Stimulated activated CD8-positive, alpha-beta memory T cell treated with anti-CD3 and anti-CD28 coated beads, Interleukin-4, amount 100 ng/mL, for 4 hours (primary cell): ENCODE measurements at places on chromosomes 2 and 18.

DNA sequence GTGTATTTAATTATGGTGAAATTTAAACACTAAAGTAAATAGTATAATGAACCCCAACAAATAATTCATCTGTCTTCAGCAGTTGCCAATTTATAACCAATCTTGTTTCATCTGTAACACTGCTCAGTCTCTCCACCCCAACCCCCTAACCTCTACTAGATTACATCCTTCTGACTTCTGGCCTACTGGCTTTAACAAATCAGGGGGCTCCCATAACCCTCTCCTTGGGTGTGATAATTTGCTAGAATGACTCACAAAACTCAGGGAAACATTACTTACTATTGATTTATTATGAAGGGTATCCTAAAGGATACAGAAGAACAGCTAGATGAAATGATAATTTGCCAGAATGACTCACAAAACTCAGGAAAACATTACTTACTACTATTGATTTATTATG is 50.7 kb downstream of the PIK3C3 start:
- DNase-seq = no peak

DNA sequence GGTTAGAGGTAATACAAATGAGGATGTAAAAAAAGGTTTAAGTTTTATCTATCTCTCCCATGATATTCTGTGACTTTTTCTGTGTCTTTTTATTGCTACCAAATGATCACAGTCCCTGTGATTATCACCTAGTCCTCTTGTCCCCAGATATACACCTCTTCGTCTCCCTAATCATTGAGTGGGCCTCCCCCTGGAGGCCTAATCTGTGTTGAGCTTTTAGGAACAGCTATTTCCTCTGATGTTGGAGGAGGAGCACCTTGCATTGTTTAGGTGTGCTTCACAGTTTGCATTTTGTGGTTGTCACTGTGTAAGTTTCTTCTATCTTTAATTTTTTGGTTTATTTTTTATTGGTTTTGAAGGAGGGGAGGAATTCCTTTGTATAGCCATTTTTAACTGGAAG is 33.3 kb downstream of the CCDC85A start:
- no peak for DNase-seq

DNA sequence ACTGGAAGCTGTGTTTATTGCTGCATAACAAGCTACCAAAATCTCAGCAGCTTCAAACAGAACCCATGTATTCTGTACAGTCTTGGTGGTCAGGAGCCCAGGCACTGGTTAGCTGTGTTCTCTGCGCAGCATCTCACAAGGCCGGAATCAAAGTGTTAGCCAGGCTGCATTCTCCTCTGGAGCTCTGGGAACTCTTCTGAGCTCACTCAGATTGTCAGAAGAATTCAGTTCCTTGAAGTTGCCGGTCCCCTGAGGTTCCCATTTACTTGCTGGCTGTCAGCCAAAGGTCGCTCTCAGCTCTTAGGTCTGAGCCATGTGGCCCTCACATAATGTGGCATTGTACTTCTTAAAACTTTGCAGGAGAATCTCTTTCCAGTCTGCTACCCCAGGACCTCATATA is 123.6 kb upstream of the SMIM21 start:
- no peak for DNase-seq

DNA sequence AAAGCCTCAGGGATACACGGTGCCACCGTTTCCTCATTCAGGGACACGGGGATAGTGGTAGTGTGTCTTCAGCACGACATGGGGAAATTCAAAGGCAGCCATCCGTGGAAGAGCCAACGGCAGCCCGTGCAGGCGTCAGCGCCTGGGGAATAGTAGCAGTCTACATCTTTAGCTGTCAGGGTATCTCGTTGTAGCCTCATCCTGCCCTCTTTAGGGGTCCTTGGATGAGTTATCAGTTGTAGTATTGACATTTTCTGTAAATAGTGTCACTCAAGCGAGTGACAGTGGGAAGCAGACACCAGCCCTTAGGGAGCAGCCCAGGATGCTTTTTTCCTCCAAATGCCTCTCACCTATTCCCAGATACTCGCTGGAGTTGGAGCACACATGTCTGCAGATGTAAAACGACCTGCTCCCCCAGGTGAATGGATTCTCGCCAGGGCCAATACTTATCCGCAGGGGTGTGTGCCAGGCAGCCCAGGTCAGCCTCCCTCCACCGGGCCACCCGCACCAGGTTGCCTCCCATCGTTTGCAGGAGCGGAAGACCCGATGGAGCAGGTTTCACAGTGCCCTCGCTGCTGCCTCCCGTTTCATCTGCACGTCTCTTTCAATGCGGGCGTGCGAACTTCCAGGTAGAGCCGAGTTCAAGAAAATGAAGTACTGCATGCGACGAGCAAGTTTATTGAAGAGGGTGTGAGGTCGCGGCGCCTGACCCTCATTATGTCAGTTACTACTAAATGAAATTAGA is 41.0 kb downstream of the AGAP1 start:
- no peak for DNase-seq

DNA sequence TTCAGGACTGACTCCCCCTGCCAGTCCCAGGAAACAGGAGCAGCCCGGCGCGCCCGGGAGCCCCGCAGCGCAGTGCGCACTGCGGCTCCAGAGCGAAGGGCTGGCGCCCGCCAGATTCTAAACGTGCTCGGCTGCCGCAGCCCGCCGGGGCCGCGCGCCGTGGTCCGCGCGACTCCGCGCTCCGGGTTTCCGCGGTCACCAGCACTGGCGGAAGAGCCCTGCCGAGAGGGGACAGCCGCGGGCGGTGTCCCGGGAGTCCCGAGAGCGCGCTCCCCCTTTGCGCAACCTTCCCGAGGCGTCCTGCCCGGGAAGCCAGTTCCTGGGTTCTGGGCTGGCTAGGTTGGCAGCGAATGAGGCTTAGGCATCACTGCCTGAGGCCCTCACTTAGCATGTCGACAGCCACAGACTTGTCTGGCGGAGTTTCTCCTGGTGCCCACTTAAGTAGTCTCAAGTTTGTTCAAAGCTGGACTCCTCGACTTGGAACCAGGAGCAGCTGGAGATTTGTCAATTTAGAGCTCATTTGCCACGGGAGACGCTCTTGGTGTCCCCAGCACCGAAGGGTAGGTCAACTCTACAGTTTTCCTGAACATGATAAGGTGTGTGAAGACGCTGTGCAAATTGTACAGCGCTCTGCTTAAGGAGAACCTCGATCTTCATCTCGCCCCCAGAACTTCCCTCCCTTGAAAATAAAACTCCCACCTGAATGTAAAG is 1.5 kb upstream of the VSNL1 start:
- DNase-seq = no peak

GRCh38 chr2:55163274-55163721 is 68.8 kb downstream of the CLHC1 start:
- DNase-seq = no peak

DNA sequence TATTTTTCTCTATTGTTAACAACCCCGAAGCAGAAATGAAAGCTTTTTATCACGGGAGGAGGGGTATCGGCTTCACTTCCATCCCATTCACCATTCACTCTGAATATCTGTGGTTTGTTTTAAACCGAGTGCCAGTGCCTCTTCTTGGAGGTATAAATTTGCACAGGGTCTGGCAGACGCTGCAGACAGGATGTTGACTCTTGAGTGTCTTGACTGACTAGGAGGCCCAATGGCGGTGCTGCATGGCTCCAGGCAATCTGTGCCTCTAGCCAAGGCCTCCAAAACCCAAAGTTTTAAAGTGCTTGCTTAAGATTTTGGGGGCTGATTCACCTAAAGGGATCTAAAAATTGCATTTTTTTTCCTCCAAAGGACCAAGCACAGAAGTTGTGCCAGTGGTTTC is 183.8 kb downstream of the LTBP1 start:
- no peak for DNase-seq

DNA sequence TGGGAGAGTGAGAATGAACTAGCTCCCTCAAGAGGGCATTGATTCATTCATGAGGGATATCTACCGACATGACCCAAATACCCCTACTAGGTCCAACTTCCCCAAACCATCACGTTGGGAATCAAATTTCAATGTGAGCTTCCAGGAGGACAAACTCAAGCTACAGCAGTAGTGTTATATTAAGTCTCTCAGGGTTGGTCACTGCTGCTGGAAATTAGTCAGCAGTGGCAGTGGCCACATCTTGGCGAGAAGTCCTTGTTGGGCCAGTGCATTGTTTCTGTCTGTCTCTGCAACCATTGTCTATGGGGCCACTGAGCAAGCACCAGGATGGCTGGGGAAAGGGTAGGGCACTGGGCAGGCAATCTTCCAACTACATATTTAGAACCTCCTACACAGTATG is 47.5 kb downstream of the THUMPD2 start:
- no peak for DNase-seq

GRCh38 chr18:58611395-58612131 is 17.3 kb downstream of the ALPK2 start:
- DNase-seq = no peak

GRCh38 chr2:230537531-230537976 is 121.6 kb downstream of the SP100 start:
- no peak for DNase-seq

GRCh38 chr18:70287731-70288130 is 1.1 kb upstream of the SOCS6 start:
- no peak for DNase-seq

- DNase-seq = no peak
Measured at GRCh38 chr2:220077488-220077887, 450.1 kb downstream of the SLC4A3 start.

DNA sequence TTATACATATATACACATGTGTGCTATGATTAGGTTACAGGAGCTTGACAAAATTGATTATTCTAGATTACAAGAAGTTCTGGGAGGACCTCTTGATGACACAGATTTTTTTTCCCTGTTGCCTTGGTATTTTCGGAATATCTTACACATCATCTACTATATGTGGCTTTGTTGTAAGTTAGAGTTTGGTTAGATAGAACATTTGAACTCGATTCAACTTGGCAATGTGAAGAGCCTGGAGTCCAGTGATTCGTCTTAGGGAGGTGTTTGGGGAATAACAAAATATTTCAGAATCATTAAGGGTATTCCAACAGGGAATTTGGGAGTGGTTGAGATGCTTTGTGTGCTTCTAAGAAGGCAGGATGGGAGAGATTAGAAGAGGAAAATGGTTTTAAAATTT is 39.3 kb upstream of the EFEMP1 start:
- no peak for DNase-seq

DNA sequence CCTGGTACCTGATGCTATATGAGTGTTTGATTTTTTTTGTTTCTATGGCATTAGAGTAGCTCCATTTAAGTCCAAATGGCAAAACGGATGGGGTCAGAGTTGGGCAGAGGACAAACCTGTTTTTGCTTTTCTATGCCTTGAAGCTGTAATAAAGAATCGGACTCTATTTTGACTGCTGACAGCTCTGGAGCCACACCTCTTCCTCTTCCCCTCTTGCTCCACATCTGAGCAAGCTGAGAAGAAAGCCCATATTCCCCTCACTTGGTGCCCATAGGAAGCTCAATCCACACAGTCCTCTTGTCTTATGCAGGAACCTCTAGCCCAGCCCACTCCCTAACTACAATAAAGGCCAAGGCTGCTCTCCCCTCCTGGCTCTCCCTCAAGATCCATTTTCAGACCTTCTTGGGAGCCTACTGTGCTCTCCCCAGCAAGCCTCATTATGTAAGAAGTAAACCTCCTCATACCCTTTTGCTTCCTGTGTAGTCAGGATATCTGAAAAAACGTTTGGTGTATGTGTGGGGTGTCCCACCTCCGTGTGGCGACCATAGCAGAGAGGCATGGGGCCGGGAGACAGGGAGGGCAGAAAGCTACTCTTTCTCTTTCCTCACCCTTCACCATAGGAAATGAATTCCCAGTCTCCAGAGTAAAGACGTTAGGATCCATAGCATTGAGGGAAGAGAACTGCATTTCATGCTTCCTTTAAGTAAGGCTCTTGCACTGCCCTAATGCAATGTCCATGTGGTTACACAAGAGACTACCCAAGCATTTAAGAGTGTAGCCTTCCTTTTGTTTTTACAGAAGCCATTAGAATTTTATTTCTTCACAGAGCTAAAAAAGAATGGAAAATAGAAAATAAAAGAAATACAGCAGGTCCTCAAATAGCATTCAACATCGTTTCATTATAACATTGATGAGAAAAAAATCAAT is 41.9 kb upstream of the RAPGEF4 start:
- no peak for DNase-seq

- no peak for DNase-seq
Measured at GRCh38 chr2:153536115-153536514, 57.6 kb upstream of the RPRM start.

DNA sequence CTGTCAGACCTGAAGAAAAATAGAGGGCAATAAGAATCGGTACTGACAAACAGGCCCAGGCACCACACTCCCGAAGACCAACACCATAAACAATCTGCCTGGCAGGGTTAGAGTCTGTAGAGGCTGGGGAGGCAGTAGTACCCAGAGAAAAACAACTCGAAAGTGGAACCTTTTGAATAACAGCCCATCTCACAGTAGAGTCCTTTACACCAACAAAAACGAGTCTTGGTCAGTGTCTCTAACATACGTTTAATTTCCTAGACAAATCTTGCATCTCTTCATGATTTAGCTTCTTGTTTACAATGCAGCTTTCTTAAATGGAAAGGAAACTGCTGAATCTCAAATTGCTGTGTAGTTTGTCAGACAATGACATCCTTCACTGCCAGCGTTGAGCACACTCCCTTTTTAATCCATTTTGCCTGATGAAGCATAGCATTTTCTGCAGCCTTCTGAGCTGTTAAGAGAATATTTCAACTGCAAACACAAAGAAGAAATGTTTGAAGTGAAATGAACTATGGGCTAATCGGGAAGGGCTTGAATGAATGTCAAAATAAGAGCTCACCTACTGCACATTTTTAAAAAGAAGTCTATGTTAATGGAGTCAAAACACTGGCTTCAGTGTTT is 73.1 kb upstream of the DSG1 start:
- no peak for DNase-seq

DNA sequence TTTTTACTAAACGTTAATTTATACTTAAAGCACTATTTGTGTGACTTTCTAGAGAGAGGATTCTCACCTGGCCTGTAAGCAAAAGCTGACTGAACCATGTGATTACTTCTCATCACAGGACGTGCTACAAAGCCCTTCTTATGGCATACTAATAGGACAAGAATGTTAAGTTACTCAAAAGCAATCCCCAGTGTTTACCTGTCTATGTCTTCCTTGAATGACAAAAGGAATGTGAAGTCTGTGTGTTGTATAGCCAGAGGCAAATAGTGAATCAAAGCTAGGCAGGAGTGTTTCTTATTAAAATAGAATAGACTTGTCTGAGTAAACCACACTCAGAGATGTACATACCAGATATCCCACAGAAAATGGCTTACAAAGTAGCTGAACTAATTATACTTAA is 1465.5 kb downstream of the SUCLG1 start:
- no peak for DNase-seq

DNA sequence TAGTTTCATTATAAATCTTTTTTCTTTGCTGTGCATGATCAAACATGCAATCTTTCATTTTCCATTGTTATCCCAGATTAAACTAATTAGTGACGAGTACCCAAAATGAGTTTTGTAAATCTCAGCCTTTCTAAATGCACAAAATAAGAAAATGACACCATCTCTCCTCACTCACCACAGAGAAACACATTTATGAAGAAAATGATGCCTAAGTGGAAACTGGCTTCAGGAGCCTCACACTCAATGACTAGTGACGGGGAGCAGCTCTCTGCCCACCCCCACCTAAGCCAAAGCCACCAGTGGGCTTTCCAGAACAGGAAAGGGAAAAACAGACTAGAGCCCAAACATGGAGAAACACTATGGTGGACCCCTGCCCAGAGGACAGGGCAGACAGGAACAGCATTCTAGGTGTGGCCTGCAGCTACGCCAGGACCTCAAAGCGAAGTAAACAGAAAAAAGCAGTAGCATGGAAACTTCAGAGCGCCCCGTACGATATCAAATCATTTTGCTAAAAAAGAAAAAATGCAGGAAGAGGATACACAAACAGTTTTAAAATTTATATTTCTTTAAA is 113.5 kb downstream of the RBMS1 start:
- no peak for DNase-seq

- DNase-seq = no peak
Measured at GRCh38 chr2:152587187-152587947, 129.9 kb downstream of the PRPF40A start.
